ENCODE measurements at places on chromosomes 2 and 18. TPM values are rescaled to one million over a fixed set of nuclear protein-coding genes. Genes with fewer than 3 reads are reported as not detected.

CHRND gene
- not detected for total RNA-seq

ALLC gene
- total RNA-seq, result not detected

SSB gene
- 317 TPM for total RNA-seq

- no peaks in the 10 kb centered on the region for H3K27me3 ChIP-seq
- no peaks in the 10 kb centered on the region for H3K36me3 ChIP-seq
- no peak overlapping the region for H3K4me3 ChIP-seq
- peaks cover 78% of the 10 kb centered on the region for H3K4me1 ChIP-seq
- no peak for DNase-seq
- no peak overlapping the region for H3K27ac ChIP-seq
Measured at GRCh38 chr2:55137024-55137958, 87.0 kb upstream of the RTN4 start.

DNA sequence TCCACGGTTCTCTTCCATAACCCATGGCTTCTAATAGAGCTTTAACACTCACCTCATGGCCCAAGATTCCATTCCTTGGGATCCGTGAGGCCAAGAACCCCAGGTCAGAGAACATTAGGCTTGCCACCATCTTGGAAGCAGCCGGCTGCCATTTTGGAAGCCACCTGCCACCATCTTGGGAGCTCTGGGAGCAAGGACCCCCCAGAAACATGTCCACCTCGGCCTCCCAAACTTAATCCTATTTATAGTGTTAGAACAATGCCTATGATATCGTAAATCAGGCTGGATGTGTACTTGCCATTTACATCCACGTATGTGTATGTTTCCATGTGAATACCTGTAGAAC is 39.9 kb upstream of the HAAO start:
- H3K27me3 ChIP-seq, result no peaks in the 10 kb centered on the region
- H3K4me3 ChIP-seq, result no peak overlapping the region
- 0 out of 3 replicates have a peak, but pooled peaks cover 3% of the 10 kb centered on the region for H3K4me1 ChIP-seq
- no peak overlapping the region for H3K27ac ChIP-seq

GRCh38 chr2:70905443-70906421 is 30.0 kb upstream of the ATP6V1B1 start:
- no peak for DNase-seq
- peaks cover 26% of the 10 kb centered on the region for H3K4me1 ChIP-seq
- H3K36me3 ChIP-seq, result no peaks in the 10 kb centered on the region
- peaks cover 47% of the 10 kb centered on the region for H3K27me3 ChIP-seq
- H3K4me3 ChIP-seq, result no peak overlapping the region

DNA sequence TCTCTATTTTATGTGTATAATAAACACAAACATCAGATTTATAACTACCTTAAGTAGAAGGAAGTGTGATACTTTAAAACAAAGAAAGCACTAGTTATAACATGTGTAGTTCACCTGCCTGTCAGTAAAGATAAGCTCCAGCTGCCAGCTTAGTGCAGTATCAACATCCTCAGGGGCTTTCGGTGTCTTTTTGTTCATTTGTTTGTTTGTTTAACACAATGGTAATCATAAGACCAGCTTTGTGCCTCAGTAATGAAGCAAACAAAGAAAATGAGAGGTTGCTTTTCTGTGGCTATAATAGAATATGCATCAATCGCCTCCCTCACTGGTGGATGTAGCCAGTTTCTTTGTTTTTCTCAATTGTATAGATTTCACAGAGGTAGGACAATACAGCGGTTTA is 1499.0 kb upstream of the TMEFF2 start:
- no peaks in the 10 kb centered on the region for H3K4me1 ChIP-seq
- no peaks in the 10 kb centered on the region for H3K36me3 ChIP-seq
- no peak overlapping the region for H3K27ac ChIP-seq
- no peak overlapping the region for H3K4me3 ChIP-seq

GRCh38 chr2:20198001-20198400 is 26.9 kb downstream of the SDC1 start:
- H3K27me3 ChIP-seq, result peaks cover 17% of the 10 kb centered on the region
- no peaks in the 10 kb centered on the region for H3K36me3 ChIP-seq
- peaks cover 8% of the 10 kb centered on the region for H3K4me1 ChIP-seq
- no peak for DNase-seq
- no peak overlapping the region for H3K27ac ChIP-seq

DNA sequence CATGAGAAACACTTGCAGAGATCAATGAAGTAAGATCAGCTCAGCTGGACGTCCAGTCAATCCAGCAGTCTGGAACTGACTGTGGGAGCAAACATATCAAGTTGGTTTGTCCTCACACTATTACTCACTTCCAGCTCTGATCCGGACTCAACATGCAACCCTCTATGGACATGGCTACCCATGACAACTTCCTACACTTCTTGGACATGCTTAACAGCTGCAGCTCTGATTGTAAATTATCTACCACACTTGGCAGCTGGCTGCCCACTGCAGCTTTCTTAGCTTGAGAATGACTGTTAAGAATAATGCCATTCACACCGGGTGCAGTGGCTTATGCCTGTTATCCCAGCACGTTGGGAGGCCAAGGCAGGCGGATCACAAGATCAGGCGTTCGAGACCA is 429.8 kb downstream of the EPHA4 start:
- no peaks in the 10 kb centered on the region for H3K27me3 ChIP-seq
- H3K4me1 ChIP-seq, result no peaks in the 10 kb centered on the region
- DNase-seq, result no peak
- H3K27ac ChIP-seq, result no peak overlapping the region
- H3K36me3 ChIP-seq, result no peaks in the 10 kb centered on the region
- H3K4me3 ChIP-seq, result no peak overlapping the region

GRCh38 chr2:38438883-38439612 is 62.0 kb upstream of the ATL2 start:
- H3K36me3 ChIP-seq, result no peaks in the 10 kb centered on the region
- no peak overlapping the region for H3K27ac ChIP-seq
- peaks cover 22% of the 10 kb centered on the region for H3K27me3 ChIP-seq

Measured in K562 (cell line).